Karpas-422 (cell line): ENCODE measurements at places on chromosomes 7 and 10.

- DNase-seq = no peak
Measured at GRCh38 chr10:3293581-3294431, 121.2 kb upstream of the PITRM1 start.

- no peak for DNase-seq
Measured at GRCh38 chr10:44233561-44234482, 151.1 kb downstream of the CXCL12 start.

DNA sequence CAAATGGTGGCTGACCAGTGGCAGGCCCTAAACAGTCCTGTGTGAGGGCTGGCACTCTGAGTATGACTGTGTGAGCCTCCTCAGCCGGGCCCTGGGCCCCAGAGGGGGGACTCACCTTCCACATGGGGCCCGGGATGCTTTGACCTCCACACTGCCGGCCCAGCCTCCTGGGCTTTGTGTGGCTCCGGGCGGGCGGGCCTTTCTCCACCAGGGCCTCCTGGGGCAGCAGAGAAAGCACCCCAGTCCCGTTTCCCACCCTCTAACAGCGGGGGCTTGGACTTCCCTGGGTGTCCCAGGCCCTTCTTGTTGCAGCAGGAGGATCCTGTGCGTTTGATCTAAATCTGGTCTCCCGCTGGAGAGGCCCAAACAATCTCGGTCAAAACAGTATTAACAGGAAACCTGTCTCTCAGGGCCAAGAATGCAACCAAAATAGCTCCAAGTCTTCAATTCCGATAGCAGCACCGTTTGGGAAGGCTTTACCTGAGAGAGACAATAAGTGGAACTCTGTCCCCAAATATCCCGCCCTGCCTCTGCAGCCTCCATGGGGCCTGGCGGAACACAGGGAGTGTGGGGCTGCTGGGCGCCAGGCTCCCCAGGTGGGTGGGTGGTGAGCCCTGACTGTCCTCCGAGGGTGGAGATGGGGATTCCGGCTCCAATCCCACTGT is 104.8 kb upstream of the ZNF32 start:
- no peak for DNase-seq

DNA sequence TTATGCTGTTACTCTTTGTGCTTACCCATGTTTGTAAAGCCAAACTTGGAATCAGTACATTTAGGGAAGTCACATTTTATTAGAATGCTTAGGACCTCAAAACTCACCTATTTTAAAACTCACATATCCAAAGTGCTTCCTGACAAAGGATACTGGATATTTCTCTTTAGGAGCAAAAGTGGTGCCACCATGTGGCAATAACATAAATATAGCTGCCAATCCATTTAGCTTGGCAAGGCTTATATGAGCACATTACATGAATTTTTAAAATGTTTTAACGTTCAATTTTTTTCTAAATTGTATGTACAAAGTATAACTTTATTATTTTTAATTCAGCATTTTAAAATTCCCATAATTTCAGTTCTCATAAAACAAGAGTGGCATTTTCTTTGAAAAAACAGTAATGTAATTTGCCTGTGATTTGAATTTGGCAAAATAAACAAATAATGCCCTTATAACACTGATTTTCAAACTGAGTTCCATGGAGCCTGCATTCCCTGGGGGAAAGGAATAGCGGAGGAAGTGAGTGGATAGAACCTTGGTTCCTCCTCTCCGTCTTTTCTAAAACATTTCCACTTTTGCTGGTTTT is 75.4 kb downstream of the HDAC9 start:
- DNase-seq = no peak

- no peak for DNase-seq
Measured at GRCh38 chr10:78729366-78729765, 339.4 kb upstream of the ZMIZ1 start.
